ENCODE measurements at places on chromosomes 1 and 21.

DNA sequence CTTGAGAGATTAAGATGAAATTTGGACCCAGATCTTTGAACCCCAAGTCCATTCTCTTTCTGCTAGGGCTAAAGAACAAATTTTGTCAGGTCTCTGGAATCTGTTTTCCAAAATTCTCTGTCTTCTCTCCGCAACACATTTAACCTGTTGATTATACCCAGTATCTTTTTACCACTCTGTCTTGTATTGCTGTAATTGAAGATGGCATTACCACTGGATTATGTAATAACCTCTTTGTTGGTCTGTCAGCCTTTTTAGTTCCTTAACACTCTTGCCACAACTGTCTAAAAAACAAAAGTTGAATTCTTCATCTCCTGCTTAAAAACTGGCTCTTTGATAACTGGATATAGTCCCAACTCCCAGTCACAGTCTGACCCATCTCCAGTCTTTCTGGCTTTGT is 3.0 kb downstream of the SRP9 start:
- no peak for DNase-seq

- DNase-seq, result no peak
Measured at GRCh38 chr1:22983944-22984343, 11.3 kb upstream of the LACTBL1 start.

DNA sequence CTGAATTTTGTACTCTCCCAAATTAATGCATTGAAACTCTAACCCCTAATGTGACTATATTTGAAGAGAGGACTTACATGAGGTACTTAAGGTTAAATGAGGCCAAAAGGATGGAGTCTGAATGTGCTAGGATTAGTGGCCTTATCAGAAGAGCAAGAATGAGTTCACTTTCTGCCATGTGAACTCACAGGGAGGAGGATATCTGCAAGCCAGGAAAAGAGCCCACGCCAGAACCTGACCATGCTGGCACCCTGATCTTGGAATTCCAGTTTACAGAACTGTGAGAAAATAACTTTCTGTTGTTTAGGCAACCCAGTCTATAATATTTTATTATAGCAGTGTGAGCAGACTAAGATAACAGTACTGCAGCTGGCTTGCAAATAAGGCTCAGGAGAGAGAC is 12.2 kb upstream of the FASLG start:
- no peak for DNase-seq

- no peak for DNase-seq
Measured at GRCh38 chr1:154496383-154496782, 5.6 kb upstream of the TDRD10 start.

DNA sequence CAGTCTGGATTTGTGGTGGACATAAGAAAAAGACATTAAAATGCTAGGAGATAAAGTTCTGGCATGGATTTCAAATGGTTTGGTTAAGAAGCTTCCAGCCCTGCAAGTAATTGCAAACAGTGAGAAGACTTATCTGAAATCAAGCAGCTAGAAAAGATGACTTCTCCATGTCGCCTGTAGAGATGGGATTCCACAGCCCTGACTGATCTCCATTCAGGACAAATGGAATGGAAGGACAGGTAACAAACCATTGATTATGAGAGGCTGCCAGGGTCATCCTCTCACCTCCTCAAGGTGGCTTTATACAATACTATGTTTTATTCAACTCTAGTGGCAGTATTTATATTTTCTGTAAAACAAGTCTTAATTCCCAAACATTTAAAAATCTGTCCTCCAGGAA is 237.9 kb downstream of the HLX start:
- DNase-seq, result no peak

DNA sequence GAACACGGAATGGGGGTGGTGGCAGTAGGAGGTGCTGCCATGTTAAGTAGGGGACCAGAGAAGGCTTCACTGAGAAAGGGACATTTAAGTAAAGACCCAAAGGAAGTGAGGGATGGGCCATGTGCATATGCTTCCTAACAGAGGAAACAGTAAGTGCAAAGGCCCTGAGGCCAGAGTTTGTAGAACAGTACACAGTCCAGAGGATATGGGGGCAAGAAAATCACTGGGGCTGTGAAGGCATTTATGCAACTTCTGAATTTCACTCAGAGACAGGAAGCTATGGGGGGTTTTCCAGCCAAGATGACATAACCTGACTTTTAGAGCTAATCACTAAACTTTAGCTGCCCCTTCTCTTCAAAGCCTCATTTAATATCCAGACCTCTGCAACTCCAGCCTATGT is 202.5 kb upstream of the EDN2 start:
- no peak for DNase-seq

- no peak for DNase-seq
Measured at GRCh38 chr1:236149003-236149595, 6.8 kb downstream of the GPR137B start.

- no peak for DNase-seq
Measured at GRCh38 chr21:28636752-28637691, 355.7 kb downstream of the LTN1 start.

- DNase-seq, result no peak
Measured at GRCh38 chr1:100924212-100924611, 28.3 kb downstream of the SLC30A7 start.

DNA sequence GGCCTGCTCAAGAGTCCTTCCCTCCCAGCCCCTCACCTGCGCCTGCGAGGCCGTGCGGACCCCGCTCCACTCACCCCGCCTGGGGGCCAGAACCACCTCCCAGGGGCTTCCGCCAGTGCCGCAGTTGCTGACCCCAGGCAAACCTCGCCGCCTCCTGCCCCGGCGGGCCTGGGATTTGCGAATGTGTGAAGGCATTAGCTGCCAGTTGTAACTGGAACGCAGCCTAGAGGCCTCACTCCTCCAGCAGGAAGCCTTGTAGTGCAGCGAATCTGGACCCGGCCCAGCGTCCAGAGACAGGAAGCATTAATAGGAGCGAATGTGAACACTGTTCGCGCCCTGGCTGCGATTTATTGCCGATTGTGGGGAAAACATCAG is 140.9 kb upstream of the ARHGEF16 start:
- peak; percentile 21 for DNase-seq

- DNase-seq, result no peak
Measured at GRCh38 chr1:76187436-76187835, 112.9 kb downstream of the ST6GALNAC3 start.

GRCh38 chr1:151060007-151060656 is at the start of gene MLLT11:
TSS of gene MLLT11 (plus strand) at chr1:151060397. CDS start at chr1:151067225, 6,828 bp downstream.
- peak; percentile 66 for DNase-seq

- DNase-seq, result no peak
Measured at GRCh38 chr1:67610450-67610849, 74.6 kb upstream of the GADD45A start.

GRCh38 chr1:7334475-7335035 is 436.5 kb upstream of the VAMP3 start:
- DNase-seq, result no peak

- DNase-seq, result no peak
Measured at GRCh38 chr21:23725576-23725975, 1881.7 kb downstream of the MRPL39 start.

GRCh38 chr1:224068458-224069072 is 45.3 kb upstream of the FBXO28 start:
- DNase-seq, result no peak

DNA sequence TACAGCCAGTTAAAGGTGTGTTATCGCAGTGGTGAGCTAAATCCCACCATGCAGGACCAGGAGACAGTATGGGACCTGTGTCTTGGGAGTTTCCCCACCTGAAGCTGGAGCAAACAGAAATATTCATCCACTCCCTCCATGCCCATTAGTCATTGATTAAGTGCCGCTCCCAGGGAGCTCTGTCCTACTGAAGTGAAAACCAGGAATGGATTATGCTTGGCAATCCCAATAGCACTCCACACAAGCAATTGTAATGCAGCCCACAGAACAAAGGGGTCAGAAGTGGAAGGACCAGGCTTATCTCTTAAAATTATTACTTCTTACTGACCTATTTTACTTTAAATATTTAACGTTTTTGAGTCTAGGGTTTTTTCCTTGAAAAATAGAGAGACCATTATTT is 1005.4 kb downstream of the ADGRL2 start:
- DNase-seq, result no peak

DNA sequence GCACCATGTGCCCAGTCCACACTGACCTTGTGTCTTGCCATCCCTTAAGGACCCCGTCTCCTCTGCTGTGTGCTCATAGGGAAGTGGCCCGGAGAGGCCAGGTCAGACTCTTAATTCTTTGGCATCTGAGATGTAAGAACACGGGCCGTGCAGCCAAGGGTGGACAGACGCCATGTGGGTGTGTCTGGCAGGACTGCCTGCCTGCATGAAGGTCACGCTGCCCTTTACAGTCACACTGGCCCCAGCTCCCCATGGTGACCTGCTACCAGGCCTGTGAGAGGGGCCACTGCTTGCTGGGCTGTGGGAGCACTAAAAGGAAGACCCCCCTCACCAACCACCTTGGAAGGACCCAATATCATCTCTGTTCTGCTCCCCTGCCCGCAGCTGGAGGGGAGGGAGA is 17.7 kb downstream of the DHRS3 start:
- DNase-seq, result no peak

DNA sequence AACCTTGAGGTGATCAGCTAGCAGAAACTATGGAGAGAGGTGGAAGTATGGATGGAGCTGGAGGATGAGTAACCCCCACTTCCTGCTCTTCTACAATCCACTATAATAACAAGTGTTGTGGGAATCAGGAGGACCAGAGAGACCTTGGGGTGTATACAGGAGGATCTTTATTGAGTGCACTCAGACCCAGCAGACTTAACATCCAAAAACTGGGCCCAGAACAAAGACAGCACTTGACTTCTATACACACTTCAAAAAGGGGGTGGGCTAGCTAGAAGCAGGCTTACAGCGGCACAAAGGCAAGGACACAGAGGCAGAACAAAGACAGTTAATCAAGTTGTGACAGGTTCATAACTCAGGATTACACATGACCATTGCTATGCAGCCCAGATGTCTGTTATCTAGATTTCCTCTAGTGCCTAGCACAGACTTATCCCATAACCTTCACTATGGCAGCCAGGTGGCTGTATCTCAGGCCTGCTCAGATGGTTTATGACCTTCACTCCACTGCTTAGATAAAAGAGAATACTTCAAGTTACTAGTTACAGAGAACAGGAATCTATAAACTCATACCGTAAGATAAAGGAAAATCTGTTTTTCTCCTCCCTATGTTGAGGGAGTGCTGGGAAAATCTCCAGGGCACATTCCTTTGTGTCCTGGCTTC is 36.1 kb upstream of the PADI2 start:
- DNase-seq, result no peak

GRCh38 chr1:182731852-182732575 is 47.6 kb upstream of the RGS8 start:
- no peak for DNase-seq

All from dorsolateral prefrontal cortex (tissue), 122 donors.